A549 (cell line): ENCODE measurements at places on chromosomes 2 and 18. TPM values are rescaled to one million over a fixed set of nuclear protein-coding genes. Genes with fewer than 3 reads are reported as not detected.

ALLC gene
- not detected in 3 replicates for polyA plus RNA-seq

GRCh38 chr2:54289917-54290316, 33.9 kb upstream of the TSPYL6 start:
- DNase-seq: no peak

DNA sequence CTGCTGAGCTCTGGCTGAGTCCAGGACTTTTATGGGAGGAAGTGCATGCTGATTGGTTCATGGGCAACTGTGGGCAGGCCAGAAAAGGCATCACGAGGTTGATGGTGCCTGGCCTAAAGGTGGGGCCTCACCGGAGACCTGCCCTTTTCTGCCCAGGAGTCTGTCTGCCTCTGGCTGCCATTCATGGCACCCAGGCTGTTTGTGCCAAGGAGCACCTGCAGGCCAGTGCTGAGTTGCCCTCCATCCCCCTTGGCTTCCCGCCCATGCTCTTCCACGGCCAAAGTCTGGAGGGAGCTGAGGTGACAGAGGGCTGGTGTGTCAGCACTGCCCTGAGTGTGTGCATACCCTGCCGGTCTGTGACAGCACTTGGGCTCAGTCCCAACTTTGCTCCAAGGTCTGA, 123.2 kb downstream of the PTH2R start:
- no peak for DNase-seq

DNA sequence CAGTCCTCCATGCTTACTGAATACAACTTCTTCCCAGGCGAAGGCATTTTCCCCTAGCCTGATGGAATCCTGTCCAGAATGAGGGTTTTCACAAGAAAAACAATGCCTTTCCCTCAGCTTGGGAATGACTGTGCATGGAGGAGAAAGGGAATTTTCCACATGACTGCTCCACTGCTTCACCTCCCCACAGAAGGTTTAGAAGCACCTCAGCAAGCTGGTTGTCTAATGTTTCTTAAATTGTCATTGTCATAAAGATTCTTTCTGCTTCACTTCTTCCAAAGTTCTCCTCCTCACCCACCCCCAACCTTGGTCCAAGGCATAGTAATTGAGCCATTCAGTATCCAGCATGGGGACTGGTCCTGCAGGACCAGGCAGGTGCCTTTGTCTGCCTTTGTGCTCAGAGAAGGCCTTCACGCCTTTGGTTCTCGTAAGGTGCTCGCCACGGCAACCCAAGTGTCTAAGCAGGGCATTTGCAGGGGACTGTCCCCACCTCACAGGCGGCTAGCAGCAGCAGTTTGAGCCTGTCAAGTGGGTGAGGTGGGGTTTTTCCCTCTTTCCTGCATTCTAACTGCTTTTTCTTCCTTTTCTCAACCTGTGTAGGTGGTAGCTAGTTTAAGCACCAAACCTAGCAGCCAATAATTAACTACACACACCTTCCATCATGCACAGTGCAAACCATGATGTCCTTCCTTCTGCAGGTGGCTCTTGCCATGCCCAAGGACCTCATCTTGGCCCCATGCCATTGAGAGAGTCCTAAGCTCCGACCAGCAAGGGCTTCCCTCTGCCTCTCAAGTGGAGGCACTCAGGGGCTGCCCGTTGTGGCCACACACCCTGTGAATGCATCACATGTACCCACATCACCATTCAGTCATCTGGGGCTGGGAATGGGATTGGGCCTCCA, 65.7 kb upstream of the BCL2L11 start:
- DNase-seq: no peak

GRP gene
- not detected in 3 replicates for polyA plus RNA-seq

GRCh38 chr18:49172246-49172645, 221.5 kb upstream of the SMAD7 start:
- DNase-seq: no peak

DNA sequence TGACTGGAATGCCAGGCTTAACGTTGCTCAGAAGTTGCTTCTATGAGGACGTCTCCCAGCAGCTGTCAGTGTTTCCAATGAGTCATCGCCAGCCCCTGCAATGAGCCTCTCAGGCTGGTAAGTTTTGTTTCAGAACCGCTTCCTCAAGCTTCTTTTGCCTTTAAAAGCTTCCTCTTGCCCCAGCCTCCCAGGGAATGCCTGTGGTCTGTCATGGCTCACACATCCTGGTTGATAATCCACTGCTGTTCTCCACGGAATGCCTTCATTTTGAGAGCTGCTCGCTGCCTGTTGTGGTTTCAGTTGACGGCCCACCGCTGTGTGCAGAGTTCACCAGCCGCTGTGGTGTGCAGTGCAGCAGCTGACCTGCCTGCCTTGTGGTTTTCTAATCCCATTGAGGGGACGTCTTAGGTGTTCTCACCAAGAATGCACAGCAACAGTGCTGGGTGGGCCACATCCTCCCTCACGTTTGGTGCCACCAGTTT, 96.4 kb downstream of the RTP5 start:
- no peak for DNase-seq

RBM43 gene
- 4.4 to 5.0 TPM (median 4.8 TPM) in 3 replicates for polyA plus RNA-seq

GRCh38 chr2:239267288-239267951, 133.4 kb downstream of the HDAC4 start:
- no peak for DNase-seq

DNA sequence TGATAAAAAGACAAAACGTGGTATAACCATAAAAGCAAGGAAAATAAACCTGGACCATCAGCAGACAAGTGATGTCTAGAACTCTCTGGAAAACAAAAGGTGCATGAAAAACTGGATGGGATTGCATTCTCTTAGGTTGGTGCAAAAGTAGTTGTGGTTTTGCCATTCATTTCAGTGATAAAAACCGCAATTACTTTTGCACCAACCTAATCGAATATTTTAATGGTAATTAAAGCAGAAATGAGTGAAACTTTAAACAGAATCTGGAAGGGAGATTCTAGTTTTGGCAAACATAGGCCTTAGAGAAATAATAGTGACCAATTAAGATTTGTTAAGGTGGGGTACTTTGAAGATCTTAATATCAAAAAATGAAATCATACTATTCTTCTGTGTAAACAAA, 800.8 kb upstream of the GYPC start:
- DNase-seq: no peak
